ENCODE measurements at places on chromosomes 2 and 18.

DNA sequence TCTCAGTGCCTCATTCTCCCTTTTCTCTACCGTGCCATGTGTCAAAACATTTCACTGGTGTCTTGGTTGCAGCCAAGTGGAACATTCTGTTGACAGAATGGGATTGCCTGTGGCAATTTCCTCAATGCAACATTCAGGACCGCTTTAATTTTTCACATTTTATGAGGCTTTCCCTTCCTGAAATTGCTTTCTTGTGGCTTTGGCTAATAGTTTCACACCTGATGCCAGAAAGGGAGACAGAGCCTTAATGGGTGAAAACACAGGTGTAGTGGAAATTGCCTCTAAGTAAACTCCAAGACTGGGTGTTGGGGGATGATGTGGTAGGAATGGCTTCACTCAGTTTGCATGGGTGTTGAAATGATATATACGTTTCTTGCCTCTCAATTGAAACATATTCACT lies 278.3 kb downstream of the TSN start:
- DNase-seq = no peak

- DNase-seq = no peak
Observed at GRCh38 chr2:200354833-200355751, 48.6 kb downstream of the SPATS2L start.

- no peak for DNase-seq
Observed at GRCh38 chr2:201414099-201415023, 36.9 kb downstream of the TRAK2 start.

DNA sequence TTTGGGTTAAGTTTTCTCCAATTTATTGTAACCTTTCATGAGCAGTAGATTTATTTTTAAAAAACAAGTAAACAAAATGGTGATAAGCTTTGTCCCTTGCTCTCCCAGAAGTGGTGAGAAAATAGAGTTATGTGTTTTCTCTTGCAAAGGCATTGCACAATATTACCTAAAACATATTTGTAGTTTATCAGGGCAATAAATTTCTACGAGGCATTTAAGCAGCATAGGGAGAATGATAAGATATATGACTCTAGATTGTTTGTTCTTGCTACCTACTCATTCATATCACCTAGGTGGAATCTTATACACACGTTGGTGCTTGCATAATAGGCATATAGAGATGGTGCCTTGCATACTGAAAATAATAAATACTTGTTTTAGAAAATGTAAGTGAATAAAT lies 201.7 kb downstream of the MYO1B start:
- DNase-seq = no peak

DNA sequence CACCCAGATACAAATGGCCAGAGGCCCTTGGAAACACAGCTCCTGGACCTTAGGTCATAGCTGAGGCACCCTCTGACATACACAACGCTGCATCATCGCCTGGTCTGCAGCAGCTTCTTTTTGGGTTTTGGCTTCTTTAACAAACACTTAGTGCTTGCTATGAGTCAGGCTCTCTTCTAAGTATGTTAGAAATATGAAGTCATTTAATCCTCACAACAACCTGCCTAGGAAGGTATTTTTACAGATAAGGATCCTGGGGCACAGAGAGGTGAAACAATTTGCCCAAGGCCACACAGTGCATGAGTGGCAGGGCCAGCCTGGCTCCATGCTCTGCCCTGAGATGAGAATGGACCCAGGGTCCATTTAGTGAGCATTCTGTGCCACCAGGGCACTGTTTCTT lies 96.6 kb downstream of the TMEM17 start:
- no peak for DNase-seq

- no peak for DNase-seq
Observed at GRCh38 chr2:196510246-196510645, 129.3 kb upstream of the CCDC150 start.

DNA sequence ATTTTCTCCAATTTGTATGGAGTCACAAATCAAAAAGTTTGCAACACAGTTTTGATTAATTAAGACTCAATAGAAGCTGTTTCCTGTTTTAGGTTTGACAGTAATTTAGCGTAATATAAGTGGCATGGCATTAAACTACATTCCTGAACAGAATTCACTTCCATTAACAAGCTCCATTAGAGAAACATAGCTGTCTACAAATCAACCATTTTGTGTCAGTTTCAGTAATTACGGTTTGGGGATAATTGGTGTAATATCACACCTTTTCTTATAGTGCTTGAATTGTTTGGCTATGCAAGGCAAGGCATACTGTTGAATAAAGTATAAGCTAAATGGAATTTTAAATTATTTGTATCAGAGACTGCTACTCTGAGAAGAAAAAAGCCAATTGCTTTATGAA lies 585.5 kb downstream of the CBLN2 start:
- no peak for DNase-seq

DNA sequence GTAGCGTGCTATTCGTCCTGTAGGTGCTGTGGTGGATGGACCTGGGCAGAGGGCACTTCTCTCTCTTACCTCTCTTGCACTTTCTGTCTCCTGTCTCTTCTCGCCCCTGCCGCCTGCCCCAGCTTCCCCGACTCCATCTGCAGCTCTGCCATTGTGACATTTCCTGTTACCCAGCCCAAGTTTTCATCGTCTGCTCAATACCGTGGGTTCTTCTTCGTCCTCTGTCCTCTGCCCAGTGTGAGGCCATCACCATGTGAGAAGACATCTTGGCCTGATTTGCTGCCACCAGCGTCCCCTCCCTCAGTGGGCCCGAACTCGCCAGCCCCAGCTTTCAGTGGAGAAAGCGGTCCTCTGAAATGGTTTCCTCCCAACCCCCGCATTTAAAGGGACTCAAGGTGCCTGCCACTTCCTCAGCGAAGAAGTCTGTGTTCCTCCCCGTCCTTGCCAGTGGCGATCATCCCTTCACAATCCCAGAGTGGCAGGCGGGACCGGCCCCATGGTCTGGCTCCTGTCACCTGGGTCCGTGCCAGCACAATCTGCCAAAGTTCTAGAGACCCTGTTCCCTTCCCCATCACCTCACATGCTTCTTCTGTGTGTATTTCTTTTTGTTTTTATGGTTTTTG lies 18.0 kb downstream of the TGOLN2 start:
- DNase-seq = no peak
